ENCODE measurements at places on chromosomes 6 and 20.

- DNase-seq = no peak
These were observed 40.0 kb upstream of the SCP2D1 start for GRCh38 chr20:18773566-18773965.

DNA sequence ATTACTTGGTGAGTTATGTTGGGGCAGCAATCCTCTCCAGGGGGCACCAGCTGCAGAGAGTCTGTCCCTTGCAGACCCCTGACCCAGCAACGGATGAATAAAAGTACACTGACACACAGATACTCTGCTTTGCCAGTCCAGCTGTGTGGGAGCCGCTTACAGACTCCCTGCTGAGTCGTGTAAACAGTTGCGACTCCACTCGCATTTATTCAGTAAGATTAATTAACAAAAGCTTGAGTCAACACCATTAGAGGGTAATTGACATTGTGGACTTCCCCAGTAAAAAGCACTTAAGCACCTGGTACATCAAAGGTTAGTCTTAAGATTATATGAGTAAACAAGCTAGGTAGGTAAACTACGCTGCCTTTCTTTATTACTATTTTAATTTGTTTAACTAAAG, 92.0 kb upstream of the TMEM181 start:
- no peak for DNase-seq

DNA sequence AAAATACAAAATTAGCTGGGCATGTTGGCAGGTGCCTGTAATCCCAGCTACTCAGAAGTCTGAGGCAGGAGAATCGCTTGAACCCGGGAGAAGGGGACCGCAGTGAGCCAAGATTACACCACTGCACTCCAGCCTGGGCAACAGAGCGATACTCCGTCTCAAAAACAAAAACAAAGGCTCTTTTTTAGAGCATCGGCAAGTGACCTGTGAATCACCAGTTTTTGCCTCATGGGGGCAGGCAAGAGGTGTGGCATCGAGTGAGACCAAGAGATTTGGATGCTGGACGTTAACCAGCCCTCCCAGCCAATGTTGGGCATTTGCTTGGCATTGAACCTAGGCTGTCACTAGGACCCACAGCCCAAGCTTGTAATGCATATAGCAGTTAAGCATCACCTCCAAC, 14.6 kb upstream of the CDK5RAP1 start:
- no peak for DNase-seq

- DNase-seq = no peak
These were observed 405.7 kb upstream of the CITED2 start for GRCh38 chr6:139779988-139780774.

GRCh38 chr6:168018664-168019063, 21.2 kb downstream of the KIF25 start:
- DNase-seq = no peak

DNA sequence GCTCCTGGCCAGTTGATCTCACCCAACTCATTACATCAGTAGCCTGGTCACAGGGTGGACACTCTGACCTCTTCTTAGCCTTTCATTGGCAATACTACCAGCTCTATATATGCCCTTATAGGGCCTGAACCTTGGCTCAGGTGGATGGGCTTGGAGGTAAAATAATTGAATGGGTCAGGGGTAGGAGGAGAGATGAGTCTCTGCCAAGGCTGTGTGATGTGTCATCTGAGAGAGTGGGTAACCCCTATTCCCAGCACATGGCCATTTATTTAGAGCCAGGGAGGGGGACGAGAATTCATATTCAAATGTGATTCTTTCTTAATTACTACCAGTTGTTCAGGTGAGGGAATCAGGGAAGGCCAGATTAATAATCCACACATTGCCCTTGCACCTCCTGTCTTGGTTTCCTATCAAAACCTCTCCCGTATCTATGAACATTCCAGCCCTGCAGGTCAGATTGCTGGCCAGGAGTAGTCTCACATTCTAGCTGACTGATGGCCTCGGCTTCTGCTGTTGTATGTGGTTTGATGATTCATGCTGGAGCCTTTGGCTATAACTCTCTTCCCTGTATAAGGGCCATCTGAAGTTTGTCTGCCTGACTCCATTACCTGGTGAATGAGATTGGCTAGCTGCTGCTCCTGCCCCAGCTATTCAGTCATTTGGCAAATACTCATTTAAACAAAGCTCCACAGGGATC, 13.4 kb downstream of the C20orf173 start:
- no peak for DNase-seq

Data from stimulated activated CD8-positive, alpha-beta memory T cell treated with anti-CD3 and anti-CD28 coated beads, Interleukin-12 subunit alpha, Interleukin-12 subunit beta, amount 100 ng/mL, for 1 hour (primary cell).